Activated T-helper 1 cell treated with anti-CD3 and anti-CD28 coated beads, Interleukin-12 subunit alpha, Interleukin-12 subunit beta, Interleukin-2, Interleukin-4 antibody, amounts not matched to agents 30 ng/mL and 10 ng/mL and 1 ng/mL, durations not matched to agents 14 hours and 24 hours and 36 hours (primary cell): ENCODE measurements at places on chromosomes 12 and 14. TPM values are rescaled to one million over a fixed set of nuclear protein-coding genes. Genes with fewer than 3 reads are reported as not detected.
A peak's percentile ranks its signal among the peaks of the same experiment; 100 is the strongest.

Gene SIX6
- not detected in 2 replicates for total RNA-seq

- H3K27ac ChIP-seq, result no peak overlapping the region
- H3K36me3 ChIP-seq, result no peaks in the 10 kb centered on the region
- H3K27me3 ChIP-seq, result peaks cover 3% of the 10 kb centered on the region
Observed at GRCh38 chr14:59961518-59962062, 41.6 kb downstream of the LRRC9 start.

DNA sequence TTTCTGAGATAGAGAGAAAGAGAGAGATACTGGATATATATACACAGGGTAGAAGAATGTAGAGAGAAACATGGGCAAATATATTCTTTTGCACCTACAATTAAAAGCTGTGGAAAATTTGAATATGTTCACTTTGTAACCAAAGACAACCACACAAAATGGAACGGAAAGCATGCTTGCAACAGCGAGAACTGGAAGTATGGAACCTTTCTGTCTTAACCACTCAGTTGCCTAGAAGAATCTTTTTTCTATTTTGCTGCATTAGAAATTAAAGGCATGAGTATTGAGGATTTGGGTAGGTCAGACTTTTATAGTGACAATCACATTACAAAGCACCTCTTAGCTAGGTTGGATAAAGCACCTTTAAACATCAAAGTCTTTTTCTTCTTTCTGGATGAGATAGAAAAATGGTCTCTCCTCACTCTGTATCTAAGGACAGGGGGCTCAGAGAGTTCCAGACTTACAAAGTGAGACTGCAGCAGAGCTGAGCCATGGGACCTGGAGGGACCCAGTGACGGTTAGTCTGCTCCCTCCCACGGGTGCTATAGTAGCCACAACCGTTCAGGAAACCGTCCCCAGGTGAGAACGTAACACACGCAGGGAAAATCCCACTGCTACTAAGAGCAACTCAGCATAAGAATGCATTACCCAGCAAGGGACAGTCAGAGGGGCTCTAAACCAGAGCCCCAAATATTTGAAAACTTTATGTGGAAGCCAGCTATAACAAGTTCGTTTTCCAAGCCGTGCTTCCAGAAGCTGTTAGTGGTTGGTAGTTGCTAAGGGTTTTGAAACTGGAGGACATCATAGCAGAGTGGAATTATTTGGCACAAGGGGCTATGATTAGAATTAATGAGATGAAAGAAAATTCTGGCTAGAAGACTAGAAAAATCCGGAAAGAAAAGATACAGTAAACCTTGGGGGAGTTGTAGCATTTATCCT, 97.1 kb downstream of the DAD1 start:
- H3K4me1 ChIP-seq, result peaks cover 33% of the 10 kb centered on the region
- no peaks in the 10 kb centered on the region for H3K27me3 ChIP-seq
- peak overlapping the region; percentile 99 for H3K27ac ChIP-seq
- H3K36me3 ChIP-seq, result peaks cover 67% of the 10 kb centered on the region

- no peaks in the 10 kb centered on the region for H3K27me3 ChIP-seq
- H3K36me3 ChIP-seq, result no peaks in the 10 kb centered on the region
- H3K4me3 ChIP-seq, result no peak overlapping the region
- H3K27ac ChIP-seq, result no peak overlapping the region
- no peaks in the 10 kb centered on the region for H3K4me1 ChIP-seq
Observed at GRCh38 chr12:33125755-33126154, 229.2 kb upstream of the PKP2 start.

DNA sequence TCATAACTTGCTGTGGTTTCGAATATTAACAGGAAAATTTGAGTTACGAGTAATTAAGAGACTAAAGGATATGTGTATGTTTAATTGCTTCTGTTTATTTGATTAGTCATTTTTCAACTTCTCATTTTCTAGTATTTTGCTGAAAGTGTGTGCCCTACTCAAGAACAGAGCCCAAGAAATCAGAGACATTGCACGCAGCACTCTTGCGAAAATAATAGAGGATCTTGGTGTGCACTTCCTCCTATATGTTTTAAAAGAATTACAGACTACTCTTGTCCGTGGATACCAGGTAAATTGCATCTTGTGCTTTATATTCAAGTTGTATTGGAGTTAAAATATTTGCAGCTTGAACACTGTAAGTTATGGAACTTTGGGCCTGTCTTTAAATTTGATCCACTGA, 50.8 kb downstream of the ARL1 start:
- H3K27me3 ChIP-seq, result no peaks in the 10 kb centered on the region
- peaks cover 31% of the 10 kb centered on the region for H3K36me3 ChIP-seq
- H3K4me1 ChIP-seq, result no peaks in the 10 kb centered on the region
- no peak for DNase-seq
